ENCODE measurements at places on chromosomes 3 and 15.

DNA sequence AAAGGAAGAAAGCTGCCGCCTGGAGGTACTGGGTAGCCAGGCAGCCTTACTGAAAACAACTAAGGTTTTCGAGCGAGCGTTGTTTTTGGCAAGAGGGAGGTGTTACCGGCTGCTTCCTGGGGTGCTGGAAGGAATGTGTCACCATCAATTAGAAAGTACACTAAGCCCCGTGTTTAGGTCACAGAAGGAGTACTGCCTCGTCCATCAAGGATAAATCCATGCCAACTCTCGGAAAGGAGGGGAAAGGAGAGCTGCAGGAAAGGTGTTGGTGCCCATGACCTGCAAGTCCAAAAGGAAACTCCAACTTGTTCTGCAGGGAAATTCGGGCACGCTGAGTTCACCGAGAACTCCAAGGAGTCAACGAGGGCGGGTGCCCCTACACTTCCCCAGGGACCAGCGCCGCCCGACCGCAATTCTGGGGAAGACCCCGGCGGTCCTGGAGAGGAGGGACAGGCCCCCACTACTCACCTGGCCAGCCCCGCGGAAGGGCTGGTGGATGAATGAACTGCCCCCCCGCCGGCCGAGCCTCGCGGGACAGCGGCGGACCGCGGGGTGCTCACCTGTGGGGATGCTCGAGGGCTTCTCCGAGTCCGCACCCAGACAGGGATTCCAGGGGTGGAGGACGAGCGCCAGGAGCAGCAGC, 542 bp downstream of the PLOD2 start:
- DNase-seq: peak; percentile 88

- DNase-seq: no peak
Observed at GRCh38 chr15:88749699-88750098, 53.5 kb upstream of the ACAN start.

- no peak for DNase-seq
Observed at GRCh38 chr15:79798311-79798710, 98.5 kb downstream of the MTHFS start.

GRCh38 chr3:125054449-125055329, 1.1 kb downstream of the HEG1 start:
- DNase-seq: peak; percentile 68

DNA sequence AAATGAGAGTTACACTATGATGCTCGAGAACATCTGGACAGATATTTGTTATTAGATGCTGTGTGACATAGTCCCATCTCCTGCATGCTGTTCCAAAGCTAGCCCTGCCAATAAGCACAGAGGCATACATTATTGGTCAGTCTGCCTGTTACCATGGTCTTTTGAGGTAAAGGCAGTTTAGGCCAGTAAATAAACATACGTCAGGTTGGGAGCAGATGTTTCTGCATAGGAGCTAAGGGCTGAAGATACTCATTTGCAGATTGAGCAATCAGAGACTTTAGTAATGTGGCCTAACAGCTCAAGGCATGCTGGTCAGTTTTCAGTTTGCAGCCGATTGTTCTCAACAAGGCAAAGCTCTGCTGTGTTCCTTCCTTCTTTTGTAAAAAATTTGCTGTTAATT, 192.9 kb downstream of the ADAMTSL3 start:
- DNase-seq: peak; percentile 94

GRCh38 chr3:183312433-183312832, 59.4 kb downstream of the B3GNT5 start:
- DNase-seq: no peak

GRCh38 chr15:80172401-80172800, 19.6 kb downstream of the FAH start:
- no peak for DNase-seq

- no peak for DNase-seq
Observed at GRCh38 chr3:145457825-145458552, 703.0 kb downstream of the PLOD2 start.

GRCh38 chr3:128609294-128609693, 41.3 kb downstream of the RPN1 start:
- DNase-seq: no peak

- DNase-seq: no peak
Observed at GRCh38 chr15:99536422-99537040, 29.3 kb upstream of the MEF2A start.

GRCh38 chr3:95408464-95408862, 1345.6 kb downstream of the NSUN3 start:
- DNase-seq: no peak

- DNase-seq: no peak
Observed at GRCh38 chr3:172569128-172570008, 46.1 kb upstream of the TNFSF10 start.

DNA sequence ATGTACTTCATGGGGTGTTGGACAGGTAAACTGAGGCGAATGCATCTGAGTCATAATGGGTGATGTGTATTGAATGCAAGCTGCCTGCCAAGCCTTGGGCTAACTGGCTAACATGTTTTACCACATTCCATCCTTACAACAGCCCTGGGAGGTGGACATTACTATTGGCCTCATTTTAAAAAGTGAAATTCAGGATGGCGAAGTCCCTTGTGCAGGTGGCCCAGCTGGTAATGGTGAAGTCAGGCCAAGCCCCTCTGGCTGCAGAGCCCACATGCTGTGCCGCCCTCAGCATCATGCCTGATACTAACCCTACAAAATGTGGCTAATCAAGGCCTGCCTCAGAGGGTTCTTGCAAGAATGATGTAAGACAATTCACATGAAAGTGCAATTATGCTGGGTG, 60.0 kb upstream of the CHD2 start:
- DNase-seq: no peak

GRCh38 chr15:27672537-27672936, 426.6 kb downstream of the OCA2 start:
- DNase-seq: no peak

- DNase-seq: no peak
Observed at GRCh38 chr3:55558316-55558715, 71.2 kb upstream of the WNT5A start.

DNA sequence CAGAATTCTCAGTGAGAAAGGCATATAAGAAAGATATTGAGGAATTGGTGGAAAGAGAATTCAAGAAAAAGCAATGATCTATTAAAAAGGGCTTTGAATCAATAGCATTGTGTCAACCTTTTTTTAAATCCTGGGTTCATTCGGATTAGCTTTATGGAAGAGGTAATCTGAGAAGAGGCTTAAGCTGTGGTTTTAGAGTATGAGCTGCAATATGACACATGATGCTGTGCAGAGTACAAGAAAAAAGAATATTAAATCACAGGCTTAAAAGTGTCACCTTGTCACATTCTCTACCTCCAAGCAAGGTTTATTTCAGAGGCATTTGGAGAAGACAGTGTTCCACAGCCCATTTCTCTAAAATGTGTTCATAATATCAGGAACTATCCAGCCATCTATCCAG, 128.9 kb downstream of the RTP4 start:
- no peak for DNase-seq

DNA sequence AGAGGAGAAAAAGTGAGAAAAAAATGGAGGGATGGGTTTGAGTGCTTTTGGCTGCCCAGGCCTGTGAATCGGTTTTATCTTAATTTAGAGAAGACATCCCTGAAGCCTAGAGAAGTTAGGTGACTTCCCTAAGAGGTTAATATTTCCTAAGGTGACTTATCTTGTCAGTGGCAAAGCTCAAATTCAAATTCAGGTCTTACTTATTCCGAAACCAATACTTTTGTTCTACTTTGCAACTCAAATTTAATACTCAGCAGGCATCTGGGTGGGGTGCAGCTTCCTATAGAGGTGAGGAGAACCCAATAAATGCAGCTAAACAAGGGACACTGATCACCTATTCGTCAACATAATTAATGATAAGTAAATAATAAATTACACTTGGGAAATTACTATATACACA, 54.9 kb upstream of the MYRIP start:
- no peak for DNase-seq

DNA sequence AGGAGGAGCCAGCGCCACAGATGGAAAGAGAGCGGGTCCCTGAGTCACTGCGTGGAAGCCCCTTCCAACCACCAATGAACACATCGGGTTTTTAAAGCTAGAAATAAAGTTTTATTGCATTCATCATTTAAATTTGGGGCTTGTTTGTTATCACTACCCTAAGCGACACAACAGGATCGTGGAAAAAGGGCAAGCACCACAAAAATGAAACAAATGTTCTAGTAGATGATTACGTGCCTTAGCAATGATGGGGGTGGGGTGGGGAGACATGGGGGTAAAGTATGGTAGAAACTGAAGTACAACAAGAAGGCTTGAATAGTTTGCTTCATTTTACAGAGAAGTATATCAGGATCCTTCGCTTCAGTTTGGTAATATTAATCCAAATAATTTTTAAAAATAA, 221.6 kb upstream of the ATP10A start:
- no peak for DNase-seq

All from cardiac muscle cell (in vitro differentiated cells and primary cell).